ENCODE measurements at places on chromosomes 11 and 22. TPM values are rescaled to one million over a fixed set of nuclear protein-coding genes. Genes with fewer than 3 reads are reported as not detected.
A peak's percentile ranks its signal among the peaks of the same experiment; 100 is the strongest.

ARHGAP8 gene
- 166 TPM for total RNA-seq

DNA sequence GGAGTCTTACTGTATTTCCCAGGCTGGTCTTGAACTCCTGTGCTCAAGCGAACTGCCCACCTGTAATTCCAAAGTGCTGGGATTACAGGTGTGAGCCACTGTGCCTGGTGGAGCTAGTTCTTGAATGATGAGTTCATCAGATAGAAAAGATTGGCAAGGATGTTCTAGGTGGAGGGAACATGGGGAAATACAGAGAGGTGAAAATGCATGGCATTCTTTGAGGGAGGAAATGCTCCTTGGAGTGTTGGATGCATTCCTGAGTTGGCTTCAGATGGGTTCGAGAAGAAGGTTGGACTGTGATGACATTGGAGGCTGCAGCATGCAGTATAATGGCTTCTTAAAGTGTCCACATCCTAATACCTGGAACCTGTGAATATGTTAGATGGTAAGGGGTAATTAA, 4.4 kb downstream of the DDX10 start:
- no peaks in the 10 kb centered on the region for H3K27me3 ChIP-seq
- no peaks in the 10 kb centered on the region for H3K36me3 ChIP-seq
- H3K27ac ChIP-seq = no peak overlapping the region

DNA sequence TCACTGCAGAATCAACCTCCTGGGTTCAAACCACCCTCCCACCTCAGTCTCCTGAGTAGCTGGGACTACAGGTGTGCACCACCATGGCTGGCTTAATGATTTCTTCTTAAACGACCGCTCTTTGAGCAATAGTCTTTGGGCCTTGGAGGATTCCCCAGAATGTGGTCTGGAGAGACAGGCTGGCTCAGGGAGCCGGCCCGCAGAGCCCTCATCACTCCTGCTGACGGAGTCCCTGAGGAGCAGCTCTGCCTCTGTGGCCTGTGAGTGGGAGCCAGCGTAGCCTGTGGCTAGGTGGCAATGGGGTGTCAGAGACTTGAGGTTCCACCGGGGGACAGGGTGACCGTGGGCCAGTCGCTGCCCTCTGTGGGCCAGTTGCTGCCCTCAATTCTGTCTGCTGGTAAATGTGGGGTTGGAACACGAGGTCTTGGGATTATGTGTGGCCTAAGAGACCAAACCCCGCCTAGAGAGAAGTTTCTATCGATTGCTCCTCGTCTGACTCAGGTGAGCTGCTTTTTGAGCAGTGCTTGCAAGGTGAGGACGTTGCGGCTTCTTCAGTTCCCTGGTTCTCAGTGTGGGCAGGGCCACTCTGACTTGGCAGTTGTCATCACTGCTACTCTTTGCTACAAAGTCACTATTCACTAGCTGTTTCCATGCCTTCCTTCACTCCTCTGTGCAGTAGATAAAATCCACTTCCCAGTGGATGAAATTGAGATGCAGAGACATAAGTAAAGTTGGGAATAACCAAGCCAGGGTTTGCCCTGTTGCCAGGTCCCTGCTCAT, 124.8 kb upstream of the NECTIN1 start:
- no peaks in the 10 kb centered on the region for H3K36me3 ChIP-seq
- H3K27ac ChIP-seq = no peak overlapping the region
- H3K27me3 ChIP-seq = peaks cover 8% of the 10 kb centered on the region
- peaks cover 5% of the 10 kb centered on the region for H3K4me1 ChIP-seq
- no peak overlapping the region for H3K4me3 ChIP-seq

DNA sequence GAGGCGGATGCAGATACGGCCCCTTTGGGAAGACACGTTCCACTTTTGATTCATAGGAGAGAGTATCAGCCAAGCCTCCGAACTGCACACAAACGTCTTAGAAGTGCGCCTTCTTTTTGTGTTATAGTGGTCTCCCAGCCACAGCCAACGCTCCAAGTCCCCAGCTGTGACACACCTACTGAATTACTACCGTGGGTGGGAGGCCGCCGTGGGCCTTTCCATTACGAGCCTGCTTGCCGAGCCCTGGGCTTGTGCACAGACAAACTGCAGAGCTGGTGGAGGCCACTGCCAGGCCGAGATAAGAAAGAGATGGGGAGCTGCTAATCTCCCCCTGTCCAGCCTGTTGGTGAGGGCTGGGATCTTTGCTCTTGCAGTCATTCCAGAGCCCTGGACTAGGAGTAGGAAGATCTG, 761 bp downstream of the HMBS start:
- H3K27me3 ChIP-seq = no peaks in the 10 kb centered on the region
- H3K4me3 ChIP-seq = peak overlapping the region; percentile 95
- H3K27ac ChIP-seq = peak overlapping the region; percentile 98
- H3K4me1 ChIP-seq = peaks cover 14% of the 10 kb centered on the region
- H3K36me3 ChIP-seq = peaks cover 14% of the 10 kb centered on the region

DNA sequence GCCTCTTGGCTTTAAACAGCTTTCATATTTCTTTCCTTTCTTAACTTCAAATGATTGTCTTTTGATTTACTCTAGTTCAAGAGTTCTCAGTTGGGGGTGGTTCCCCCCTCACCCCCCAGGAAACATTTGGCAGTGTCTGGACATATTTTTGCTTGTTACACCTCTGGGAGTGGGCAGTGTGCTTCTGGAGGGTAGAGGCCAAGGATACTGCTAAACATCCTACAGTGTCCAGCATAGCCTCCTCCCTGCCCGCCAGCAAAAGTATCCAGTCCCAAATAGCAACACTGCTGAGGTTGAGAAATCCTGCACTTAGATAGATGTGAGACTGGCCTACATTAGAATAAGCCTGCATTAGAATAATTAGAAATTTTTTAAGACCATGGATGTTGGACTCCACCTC, 3.2 kb downstream of the PPP6R3 start:
- H3K36me3 ChIP-seq = no peaks in the 10 kb centered on the region
- H3K4me1 ChIP-seq = peaks cover 52% of the 10 kb centered on the region
- H3K27ac ChIP-seq = peak overlapping the region; percentile 83

- no peak overlapping the region for H3K27ac ChIP-seq
- peaks cover 8% of the 10 kb centered on the region for H3K4me1 ChIP-seq
Observed at GRCh38 chr11:45391168-45391850, 105.2 kb upstream of the SYT13 start.

- H3K27me3 ChIP-seq = peaks cover 46% of the 10 kb centered on the region
- H3K27ac ChIP-seq = no peak overlapping the region
- no peak for DNase-seq
- H3K36me3 ChIP-seq = no peaks in the 10 kb centered on the region
- peaks cover 10% of the 10 kb centered on the region for H3K4me1 ChIP-seq
Observed at GRCh38 chr11:2265396-2265795, 5.0 kb downstream of the ASCL2 start.

FADD gene
- total RNA-seq = 20.9 TPM

DNA sequence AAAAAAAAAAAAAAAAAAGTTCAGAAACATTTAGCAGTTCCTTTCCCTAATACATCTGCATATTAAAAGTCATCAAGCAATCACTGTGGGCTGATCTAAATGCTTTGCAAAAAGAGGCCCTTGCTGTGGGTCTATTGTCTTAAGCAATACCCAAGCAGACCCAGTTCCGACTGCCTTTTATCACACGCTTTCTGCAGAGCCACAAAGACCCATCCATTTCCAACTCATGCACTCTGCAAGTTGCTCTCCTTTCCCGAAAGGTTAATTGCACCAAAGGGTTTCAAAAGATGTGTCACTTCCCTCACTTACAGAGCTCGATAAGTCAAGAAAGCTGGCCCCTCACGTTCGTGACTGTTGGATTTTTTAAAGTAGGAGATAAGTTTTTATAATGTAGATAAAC, 138.9 kb downstream of the MPPED1 start:
- DNase-seq = peak; percentile 6
- H3K4me1 ChIP-seq = no peaks in the 10 kb centered on the region
- no peak overlapping the region for H3K4me3 ChIP-seq
- H3K27me3 ChIP-seq = peaks cover 13% of the 10 kb centered on the region
- H3K27ac ChIP-seq = no peak overlapping the region

DNA sequence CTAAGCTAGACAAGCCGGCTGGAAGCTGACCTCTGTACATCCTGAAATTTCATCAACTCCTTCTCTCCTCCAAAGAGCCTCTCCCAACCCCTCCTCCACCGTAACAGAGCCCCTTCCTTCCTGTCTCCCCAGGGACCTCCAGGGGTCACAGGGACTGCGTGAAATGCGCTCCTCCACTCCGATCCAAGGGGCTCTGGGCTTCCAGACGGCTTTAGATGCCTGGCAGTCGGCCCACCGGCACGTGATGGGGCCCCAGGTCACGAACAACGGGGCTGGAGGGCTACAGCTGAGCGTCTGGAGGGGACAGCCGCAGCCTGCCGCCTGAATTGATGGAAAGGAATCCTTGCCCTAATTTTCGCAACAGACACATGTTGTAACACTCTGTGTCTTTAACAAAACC, 264.1 kb downstream of the MN1 start:
- H3K4me3 ChIP-seq = no peak overlapping the region
- H3K36me3 ChIP-seq = no peaks in the 10 kb centered on the region
- H3K27ac ChIP-seq = peak overlapping the region; percentile 57
- peaks cover 11% of the 10 kb centered on the region for H3K27me3 ChIP-seq
- peaks cover 30% of the 10 kb centered on the region for H3K4me1 ChIP-seq

GRCh38 chr11:47992959-47993820, 12.8 kb downstream of the PTPRJ start:
- peaks cover 23% of the 10 kb centered on the region for H3K4me1 ChIP-seq
- no peak overlapping the region for H3K4me3 ChIP-seq
- DNase-seq = no peak
- no peaks in the 10 kb centered on the region for H3K27me3 ChIP-seq
- no peaks in the 10 kb centered on the region for H3K36me3 ChIP-seq

DNA sequence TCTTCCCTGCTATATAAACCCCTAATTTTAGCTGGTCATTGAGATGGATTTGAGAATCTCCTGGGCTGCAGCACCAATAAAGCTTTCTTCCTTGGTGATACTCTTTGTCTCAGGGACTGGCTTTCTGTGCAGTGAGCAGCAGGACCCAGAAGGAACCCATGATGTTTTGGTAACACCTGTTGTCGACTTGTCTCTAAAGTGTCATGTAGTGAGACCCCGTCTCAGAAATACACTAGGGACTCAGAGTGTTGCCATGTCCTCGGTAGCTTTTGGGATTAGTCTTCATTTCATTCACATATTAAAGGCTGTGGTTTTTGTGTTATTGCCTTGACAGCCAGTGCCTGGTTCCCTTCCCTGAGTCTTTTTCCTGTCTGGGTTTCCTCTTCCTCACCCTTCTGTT, 1078.7 kb downstream of the TBC1D22A start:
- H3K27me3 ChIP-seq = no peaks in the 10 kb centered on the region
- no peaks in the 10 kb centered on the region for H3K36me3 ChIP-seq
- H3K27ac ChIP-seq = no peak overlapping the region
- no peak for DNase-seq
- H3K4me3 ChIP-seq = no peak overlapping the region
- H3K4me1 ChIP-seq = peaks cover 9% of the 10 kb centered on the region

ADM gene
- total RNA-seq = 12.8 TPM

DNA sequence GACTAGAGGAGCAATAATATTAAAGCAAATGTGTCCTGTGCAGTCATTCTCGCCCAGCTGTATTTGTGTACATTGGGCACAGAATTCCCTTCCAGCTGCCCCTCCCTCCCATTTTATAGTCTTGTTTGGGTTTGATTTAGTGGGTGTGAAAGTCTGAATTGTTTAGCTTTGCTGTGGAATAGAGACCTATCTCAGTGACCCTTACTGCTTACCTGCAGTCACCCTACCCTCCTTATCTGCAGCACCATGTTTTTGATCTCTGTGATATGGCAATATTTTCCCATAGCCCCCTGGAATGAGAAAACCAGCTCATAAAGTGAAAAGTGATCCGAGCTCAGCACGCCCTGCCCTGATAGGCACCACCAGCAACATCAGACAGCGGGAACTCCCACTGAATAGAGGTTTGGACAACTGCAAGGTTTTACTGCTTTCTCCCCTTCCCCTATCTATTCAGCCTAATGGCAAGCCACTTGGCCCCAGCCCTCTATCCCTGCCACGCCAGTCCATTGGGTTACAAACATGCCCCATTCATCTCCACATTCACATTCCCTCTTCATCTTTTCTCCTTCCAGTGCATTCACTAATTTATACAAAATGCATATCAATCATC, 199.0 kb downstream of the ETS1 start:
- H3K27me3 ChIP-seq = no peaks in the 10 kb centered on the region
- no peak for DNase-seq
- peaks cover 34% of the 10 kb centered on the region for H3K4me1 ChIP-seq
- H3K36me3 ChIP-seq = no peaks in the 10 kb centered on the region
- no peak overlapping the region for H3K4me3 ChIP-seq

SAA2 gene
- total RNA-seq = not detected

GRCh38 chr11:129598378-129598777, 217.3 kb upstream of the TMEM45B start:
- no peak for DNase-seq
- no peak overlapping the region for H3K27ac ChIP-seq
- H3K27me3 ChIP-seq = no peaks in the 10 kb centered on the region
- peaks cover 22% of the 10 kb centered on the region for H3K36me3 ChIP-seq

DNA sequence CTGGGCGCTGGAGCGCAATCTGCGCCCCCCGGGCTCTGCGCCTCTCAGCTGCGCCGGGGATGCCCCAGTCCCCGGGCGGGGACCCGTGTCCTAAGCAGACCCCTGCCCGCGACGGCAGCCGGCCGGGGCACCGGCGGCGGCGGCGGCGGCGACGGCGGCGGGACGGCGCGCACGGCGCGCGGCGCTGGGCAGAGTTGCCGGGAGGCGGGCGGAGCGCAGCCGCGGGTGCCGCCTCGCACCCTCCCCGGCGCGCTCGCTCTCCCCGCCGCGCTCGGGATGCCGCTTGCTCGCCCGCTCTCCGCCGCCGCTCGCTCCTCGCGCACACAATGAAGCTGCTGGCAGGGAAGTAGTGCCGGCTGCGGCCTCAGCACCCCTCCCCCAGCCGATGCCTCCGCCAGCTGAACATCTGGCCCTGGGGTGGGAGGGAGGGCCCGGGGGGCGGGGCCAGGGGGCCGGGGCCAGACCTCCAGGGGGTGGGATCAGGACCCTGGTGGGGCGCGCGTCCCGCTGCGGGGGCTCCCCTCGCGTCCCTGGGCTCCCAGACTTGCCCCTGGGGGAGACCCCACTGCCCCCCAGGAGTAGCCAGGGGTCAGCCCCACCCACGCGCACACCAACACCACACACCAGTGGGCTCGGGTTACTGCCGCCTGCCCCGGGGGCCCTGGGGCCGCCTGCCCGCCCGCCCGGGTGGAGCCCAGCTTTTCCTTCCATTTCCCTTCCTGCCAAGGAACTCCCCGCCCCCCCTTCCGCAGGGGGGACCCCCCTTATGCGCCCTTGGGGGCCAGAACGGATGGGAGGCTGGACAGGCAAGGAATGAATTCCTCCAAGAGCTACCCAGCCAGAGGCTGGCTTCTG, at the start of gene RCOR2:
RCOR2 (minus strand) TSS at position 328 of the 855 bp plus-strand sequence. CDS start 708 bp downstream, outside the sequence.
- H3K4me1 ChIP-seq = peaks cover 37% of the 10 kb centered on the region
- H3K4me3 ChIP-seq = peak within 1 kb of the TSS; percentile 84
- H3K27ac ChIP-seq = peak within 1 kb of the TSS; percentile 87
- H3K27me3 ChIP-seq = no peaks in the 10 kb centered on the region

AMOTL1 gene
- total RNA-seq = 78.5 TPM

GRCh38 chr11:26755762-26756161, 33.9 kb upstream of the SLC5A12 start:
- no peak overlapping the region for H3K27ac ChIP-seq
- no peak overlapping the region for H3K4me3 ChIP-seq
- H3K36me3 ChIP-seq = no peaks in the 10 kb centered on the region
- H3K27me3 ChIP-seq = no peaks in the 10 kb centered on the region
- DNase-seq = no peak
- H3K4me1 ChIP-seq = peaks cover 13% of the 10 kb centered on the region

QSER1 gene
- 64.9 TPM for total RNA-seq

All from mesothelial cell of epicardium (in vitro differentiated cells).